ENCODE measurements at places on chromosomes 3 and 15.

DNA sequence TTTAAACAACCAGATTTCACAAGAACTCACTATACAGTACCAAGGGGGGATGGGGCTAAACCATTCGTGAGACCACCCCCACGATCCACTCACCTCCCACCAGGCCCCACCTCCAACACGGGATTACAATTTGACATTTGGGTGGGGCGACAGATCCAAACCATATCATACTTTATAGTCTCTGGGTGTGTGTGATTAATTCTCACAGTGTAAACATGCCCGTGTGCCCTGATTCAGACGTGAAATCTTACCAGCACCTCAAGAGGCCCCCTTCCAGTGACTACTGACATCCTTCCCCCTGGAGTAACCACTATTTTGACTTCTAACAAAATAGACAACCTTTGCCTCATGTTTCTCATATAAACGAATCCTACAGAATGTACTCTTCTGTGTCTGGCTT, 5.0 kb upstream of the PDIA5 start:
- no peak for DNase-seq

- DNase-seq, result no peak
Observed at GRCh38 chr3:112967828-112968227, 7.1 kb downstream of the CD200R1 start.

GRCh38 chr3:160720123-160720746, 35.8 kb upstream of the PPM1L start:
- no peak for DNase-seq

GRCh38 chr3:197226179-197226578, 72.2 kb downstream of the DLG1 start:
- DNase-seq, result no peak

- no peak for DNase-seq
Observed at GRCh38 chr3:59480486-59480995, 430.7 kb upstream of the CFAP20DC start.

GRCh38 chr3:185820973-185821758, 3.7 kb downstream of the IGF2BP2 start:
- no peak for DNase-seq

DNA sequence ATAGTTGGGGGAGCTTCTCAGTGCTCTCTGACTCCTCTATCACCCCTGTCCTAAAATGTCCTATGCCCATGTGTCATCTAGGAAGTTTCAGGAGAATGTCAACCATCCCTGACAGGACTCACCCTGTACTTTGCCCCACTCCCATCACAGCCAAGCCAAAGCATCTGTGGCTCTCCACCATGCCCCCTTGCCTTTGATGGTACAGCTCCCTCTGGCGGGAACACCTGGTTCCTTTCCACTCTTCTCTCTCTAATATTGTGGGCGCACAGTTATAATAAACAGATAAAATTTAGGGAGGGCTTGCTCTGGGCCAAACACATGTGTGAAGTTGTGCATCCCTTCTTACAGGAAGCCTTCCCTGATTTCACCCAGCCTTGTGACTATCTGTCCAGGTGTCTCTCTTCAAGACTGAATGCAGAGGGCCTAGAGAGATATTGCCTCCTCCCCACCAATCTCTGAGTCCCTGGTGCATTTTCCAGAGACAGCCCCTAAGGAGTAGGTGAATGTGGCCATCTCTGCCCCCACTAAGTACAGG, 62.8 kb downstream of the ISG20 start:
- DNase-seq, result no peak

Data from right forelimb (tissue), 1 donor.